ENCODE measurements at places on chromosomes 1 and 21.

DNA sequence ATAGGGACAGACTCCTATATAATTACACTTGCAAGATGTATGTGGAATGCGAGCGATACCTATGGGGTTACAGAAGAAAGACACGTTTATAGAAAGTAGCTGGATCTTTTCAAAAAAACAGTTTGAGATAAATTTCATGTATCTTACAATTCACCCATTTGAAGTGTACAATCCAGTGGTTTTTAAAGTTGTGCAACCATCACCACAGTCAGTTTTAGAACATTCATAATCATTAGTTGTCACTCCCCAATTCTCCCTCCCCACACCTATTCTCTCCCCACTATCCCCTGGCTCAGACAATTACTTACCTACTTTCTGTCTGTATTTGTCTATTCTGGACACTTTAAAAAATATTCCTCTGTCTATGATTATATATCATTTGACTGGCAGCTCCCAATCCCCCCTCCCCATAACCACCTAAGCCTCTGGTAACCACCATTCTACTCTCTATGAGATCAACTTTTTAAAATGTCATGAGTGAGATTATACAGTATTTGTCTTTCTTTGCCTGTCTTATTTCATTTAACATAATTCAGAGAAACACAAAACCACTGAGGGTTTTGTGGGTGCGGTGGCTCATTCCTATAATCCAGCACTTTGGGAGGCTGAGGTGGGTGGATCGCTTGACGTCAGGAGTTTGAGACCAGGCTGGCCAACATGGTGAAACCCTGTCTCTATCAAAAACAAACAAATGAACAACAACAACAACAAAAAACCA lies 39.1 kb downstream of the MRPS6 start:
- DNase-seq, result no peak

GRCh38 chr1:66291531-66291864 lies 242.5 kb upstream of the SGIP1 start:
- DNase-seq, result no peak

GRCh38 chr1:48710318-48710717 lies 66.4 kb downstream of the BEND5 start:
- no peak for DNase-seq

DNA sequence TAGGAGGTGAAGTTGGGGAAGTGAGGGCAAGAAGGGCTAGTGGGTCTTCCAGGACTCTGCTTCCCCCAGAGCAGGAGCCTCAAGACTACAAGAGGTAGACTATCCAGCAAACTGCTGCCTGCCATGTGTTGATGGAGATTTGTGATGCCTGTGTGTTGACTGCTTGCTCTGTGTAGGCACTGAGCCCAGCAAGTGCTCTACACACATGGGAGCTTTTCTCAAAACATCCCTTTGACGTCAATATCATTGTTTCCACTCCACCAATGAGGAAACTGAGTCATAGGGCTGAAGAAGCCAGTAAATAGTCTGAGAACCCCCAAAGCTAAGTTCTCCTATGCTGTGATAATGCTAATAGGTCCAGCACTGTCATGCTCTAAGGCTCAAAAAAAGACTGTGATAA lies 207.2 kb upstream of the NFIA start:
- DNase-seq, result peak; percentile 75

GRCh38 chr1:26302733-26303405 lies 3.6 kb downstream of the UBXN11 start:
- peak; percentile 74 for DNase-seq

Data from fibroblast of pulmonary artery (primary cell).